ENCODE measurements at places on chromosomes 5 and 9.

- no peak for DNase-seq
Observed at GRCh38 chr5:39121922-39122321, 47.7 kb upstream of the RICTOR start.

DNA sequence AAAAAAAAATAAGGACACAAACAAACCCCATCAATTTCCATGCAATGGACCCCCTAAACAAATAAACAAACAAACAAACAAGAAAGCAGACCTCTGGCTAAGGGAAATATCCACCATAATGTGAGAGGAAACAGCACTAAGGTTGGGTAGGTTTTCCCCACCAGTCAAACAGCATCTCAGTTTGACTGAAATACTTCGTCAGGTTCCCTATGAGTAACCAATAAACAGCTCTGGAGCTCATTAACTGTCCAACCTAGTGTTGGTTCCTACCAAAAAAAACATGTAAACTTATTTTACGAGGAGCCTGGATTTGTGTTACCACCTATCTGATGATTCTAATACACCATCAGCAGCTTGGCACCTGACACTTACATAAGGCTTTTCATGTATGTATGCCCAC is 198.5 kb upstream of the TARS1 start:
- no peak for DNase-seq

DNA sequence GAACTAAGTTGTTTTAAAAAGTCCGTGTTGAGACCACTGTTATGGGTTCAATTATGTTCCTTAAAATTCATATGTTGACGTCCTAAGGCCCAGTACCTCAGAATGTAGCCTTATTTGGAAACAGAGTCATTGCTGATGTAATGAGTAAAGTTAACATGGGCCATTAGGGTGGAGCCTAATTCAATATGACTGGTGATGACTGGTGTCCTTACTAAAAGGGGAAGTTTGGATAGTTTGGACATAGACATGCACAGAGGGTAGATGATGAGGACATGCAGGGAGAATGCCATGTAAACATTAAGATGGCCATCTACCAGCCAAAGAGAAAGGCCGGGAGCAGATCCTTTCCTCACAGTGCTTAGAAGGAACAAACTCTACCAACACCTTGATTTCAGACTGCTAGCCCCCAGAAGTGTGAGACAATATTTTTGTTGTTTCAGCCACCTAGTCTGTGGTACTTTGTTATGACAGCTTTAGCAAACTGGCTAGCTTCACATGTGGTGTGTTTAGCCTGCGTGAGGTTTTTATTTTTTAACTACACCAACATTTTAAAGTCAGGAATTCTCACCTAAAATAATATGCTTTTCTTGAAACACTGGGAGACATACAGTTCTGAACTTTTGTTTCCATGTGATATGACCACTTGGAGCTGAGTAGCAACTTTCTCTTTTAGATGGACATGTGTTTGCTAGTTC is 135.3 kb downstream of the YIPF5 start:
- no peak for DNase-seq

- no peak for DNase-seq
Observed at GRCh38 chr9:73146111-73146815, 5.4 kb upstream of the ANXA1 start.

- no peak for DNase-seq
Observed at GRCh38 chr5:154614595-154614994, 136.6 kb upstream of the HAND1 start.

GRCh38 chr9:15287309-15287708 is 19.7 kb downstream of the TTC39B start:
- no peak for DNase-seq

DNA sequence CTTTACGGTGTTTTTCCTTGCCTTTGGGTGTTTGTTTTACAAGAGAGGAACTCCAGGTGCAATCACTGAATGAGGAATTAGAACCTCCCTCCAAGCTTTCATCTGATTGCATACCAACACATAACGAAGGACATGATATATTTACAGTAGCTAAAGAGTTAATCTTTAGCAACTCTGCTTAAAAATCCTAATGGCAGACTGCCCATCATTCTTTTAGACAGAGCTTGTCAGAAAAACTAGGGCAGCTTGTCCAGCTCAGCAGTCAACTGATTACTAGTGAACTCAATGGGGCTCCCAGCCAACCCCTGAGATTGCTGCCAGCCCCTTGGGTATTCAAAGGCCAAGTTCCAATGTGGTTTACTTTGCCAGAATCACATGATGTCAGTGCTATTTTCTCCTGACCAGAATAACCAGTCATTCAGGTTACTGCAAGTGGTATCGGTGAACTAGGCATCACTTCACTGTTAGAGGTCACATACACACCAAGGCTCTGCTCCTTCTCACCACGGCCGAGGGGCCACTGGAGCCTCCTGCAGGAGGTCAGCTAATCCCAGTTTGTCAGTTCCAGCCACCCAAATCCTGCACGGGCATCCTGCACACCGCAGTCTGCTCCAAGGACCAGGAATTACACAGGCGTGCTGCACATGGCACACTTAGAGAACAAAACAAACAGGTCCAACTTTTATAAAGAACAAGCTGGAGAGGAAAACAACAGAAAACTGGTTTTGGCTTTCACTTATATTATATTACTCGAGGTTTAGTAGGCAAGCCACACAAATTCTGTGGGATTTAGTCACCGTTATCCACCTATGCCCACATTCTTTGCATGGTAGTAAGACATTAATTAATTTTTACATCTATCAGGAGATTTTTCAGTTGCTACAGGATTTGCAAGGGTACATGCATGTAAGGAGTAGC is 62.5 kb downstream of the NFIB start:
- DNase-seq = no peak

Measured in Karpas-422 (cell line).